ENCODE measurements at places on chromosomes 1 and 21. TPM values are rescaled to one million over a fixed set of nuclear protein-coding genes. Genes with fewer than 3 reads are reported as not detected.

Gene CAMK1G
- 0.83 TPM for total RNA-seq

Gene CLCA4
- total RNA-seq: not detected

Gene PYHIN1
- total RNA-seq: not detected

Gene AHCTF1
- total RNA-seq: 29.0 TPM

Gene ARHGAP30
- total RNA-seq: not detected

Gene MTARC2
- total RNA-seq: 0.56 TPM

Gene FBLIM1
- 43.6 TPM for total RNA-seq

Gene ACTL8
- 0.28 TPM for total RNA-seq

- DNase-seq: peak; percentile 89
These were observed 34.6 kb downstream of the TGFBR3 start for GRCh38 chr1:91851130-91852010.

Gene FCRL2
- not detected for total RNA-seq

- peak; percentile 67 for DNase-seq
These were observed 13.4 kb upstream of the NOS1AP start for GRCh38 chr1:162056043-162056442.

DNA sequence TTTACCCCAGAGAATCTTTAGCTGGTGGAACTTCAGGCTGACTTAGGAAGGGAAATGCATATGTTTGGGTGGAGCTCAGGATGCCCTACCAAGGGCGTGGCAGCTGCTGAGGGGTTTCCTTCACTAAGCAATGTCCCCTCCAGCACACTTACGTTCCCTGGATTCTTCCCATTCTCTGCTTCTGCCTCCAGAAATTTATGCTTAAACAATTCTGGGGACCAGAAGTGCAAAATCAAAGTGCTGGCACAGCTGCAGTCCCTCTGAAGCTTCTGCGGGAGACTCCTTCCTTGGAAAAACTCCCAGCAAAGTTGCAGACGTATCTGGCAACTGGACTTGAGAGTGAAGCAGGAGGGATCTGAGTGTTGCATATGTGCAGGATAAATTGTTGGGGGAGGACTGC lies 402.8 kb downstream of the PCP4 start:
- DNase-seq: no peak

DNA sequence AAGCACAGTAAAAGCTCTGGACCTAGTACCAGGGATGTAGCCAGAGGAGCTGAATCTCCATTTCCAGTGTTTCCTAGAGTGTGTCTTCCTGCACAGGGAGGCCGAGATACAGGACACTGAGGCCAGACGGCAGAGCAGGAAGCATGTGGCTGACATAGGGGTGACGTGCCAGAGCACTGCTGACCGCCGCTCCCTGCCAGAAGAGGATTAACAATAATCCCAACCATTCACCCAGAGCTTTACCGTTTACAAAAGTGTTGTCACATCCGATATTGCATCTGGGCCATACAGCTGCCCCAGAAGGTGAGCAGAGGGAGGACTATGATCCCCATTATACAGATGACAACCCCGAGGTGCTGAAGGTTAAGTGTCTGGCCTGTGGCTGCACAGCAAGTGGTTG lies 5.8 kb upstream of the CLDN19 start:
- no peak for DNase-seq

Gene MTMR11
- total RNA-seq: 1.7 TPM

DNA sequence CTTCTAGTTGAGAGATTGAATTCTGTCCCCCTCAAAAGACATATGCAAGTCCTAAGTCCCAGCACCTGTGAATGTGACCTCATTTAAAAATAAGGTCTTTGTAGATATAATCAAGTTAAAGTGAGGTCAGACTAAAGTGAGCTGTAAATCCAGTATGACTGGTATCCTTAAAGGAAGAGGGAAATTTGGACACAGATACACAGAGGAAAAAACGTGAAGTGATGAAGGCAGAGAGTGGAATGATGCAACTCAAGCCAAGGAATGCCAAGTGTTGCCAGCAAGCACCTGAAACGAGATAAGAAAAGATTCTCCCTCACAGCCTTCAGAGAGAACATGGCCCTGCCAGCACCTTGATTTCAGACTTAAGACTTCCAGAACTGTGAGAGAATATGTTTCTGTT lies 444.7 kb upstream of the VAMP3 start:
- no peak for DNase-seq

Gene C1orf74
- total RNA-seq: 4.3 TPM

DNA sequence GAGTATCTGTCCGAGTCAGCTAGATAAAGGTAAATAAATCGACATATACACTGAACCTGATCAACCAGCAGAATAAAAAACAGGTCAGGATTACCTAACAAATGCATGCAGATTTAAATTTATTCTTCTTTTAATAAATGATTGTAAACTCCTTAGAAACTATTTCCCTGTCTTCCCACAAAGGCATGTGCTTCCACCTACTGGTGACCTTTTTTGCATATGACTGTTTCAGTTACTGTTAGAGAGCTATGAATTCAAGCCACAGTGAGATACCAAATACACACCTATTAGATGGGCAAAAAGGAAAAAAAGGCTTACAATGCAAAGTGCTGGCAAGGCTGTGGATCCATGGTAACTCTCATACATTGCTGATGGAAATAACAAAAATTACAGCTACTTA lies 957.4 kb upstream of the NCAM2 start:
- no peak for DNase-seq

Gene ERICH3
- not detected for total RNA-seq

- peak; percentile 23 for DNase-seq
These were observed 3.9 kb upstream of the POU3F1 start for GRCh38 chr1:38050397-38051078.

- no peak for DNase-seq
These were observed 9.5 kb upstream of the SLC19A2 start for GRCh38 chr1:169495046-169495775.

DNA sequence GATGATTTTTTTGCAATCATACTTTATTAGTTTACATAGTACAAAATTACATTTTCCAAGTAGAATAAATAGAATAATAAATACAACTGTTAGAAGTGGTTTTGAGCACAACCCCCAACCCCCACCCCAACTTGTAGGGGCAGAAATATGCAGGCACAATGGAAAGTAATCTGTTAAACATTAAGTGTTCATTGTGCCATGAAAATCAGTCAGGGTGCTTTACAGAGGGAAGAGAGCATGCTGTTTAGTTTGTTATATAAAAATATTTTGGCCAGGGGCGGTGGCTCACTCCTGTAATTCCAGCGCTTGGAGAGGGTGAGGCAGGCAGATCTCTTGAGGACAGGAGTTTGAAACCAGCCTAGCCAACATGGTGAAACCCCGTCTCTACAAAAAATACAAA lies 2.6 kb downstream of the OR10T2 start:
- no peak for DNase-seq

Gene CRYAA
- total RNA-seq: not detected

Gene OPRD1
- under 0.01 TPM for total RNA-seq

- DNase-seq: peak; percentile 21
These were observed 27.7 kb downstream of the CR1L start for GRCh38 chr1:207672522-207673130.

Gene ORC1
- 9.7 TPM for total RNA-seq

Gene FAM177B
- total RNA-seq: not detected

- DNase-seq: peak; percentile 98
These were observed 296.6 kb downstream of the PTPRC start for GRCh38 chr1:198935306-198935921.

DNA sequence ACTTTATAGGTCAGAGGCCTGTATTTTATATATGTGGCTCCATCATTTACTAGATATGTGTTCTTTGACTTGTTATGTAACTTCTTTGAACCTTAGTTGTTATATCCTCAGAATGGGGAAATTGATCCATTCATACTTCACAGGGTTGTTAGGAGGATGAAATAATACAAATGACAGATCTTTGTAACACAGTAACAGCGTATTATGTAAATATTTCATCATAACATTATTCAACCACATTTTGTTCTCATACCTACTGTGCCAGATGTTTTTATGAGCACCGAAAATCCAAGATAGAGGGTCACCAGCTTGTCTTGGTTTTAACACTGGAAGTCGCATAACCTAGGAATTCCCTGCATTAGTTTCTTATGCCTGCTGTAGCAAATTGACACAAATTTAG lies 3.3 kb downstream of the SUCO start:
- no peak for DNase-seq

DNA sequence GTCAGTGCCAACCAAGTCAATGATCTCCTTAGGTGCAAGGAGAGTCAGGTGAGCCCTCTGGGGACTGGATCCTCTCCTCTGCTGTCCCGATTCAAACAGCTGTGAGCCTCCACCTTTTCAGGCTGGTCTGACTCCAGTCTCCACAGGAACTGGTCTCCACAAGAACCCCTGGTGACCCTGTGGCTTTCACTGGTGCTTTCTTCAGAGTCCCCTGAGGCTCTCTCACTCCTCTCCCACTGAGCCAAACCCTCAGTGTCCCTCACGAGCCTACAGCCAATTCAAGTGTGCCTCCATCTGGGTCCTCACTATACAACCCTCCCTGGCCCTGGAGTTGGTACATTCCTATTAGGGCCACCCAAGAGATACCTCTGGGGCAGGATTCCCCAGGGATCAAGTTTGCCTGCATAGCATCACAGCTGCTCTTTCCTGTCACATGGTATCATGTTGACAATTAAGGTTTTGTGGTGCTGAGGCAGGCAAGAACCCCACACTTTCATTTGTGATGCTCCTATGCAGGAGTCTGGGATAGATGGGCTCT lies 5.2 kb upstream of the NGF start:
- no peak for DNase-seq

Gene OR10J1
- not detected for total RNA-seq

DNA sequence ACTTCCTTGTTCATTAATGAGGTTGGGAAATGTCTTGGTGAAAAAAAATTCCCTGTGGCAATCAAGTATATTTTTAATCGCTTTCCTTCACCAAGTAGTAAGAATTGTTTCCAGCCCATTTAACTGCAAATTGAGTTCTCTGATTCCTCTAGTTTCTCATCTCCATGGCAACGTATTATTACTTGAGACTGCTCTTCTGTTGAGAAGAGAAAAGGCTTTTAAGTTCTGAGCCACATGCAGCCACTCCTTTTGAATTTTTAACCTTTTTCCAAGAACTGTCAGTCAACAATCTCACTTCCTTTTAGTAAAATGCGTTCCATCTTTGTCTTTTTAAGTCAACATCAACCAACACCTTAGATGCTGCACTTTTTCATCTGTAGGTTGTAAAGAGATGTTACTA lies 75.7 kb upstream of the KIAA1614 start:
- DNase-seq: no peak

DNA sequence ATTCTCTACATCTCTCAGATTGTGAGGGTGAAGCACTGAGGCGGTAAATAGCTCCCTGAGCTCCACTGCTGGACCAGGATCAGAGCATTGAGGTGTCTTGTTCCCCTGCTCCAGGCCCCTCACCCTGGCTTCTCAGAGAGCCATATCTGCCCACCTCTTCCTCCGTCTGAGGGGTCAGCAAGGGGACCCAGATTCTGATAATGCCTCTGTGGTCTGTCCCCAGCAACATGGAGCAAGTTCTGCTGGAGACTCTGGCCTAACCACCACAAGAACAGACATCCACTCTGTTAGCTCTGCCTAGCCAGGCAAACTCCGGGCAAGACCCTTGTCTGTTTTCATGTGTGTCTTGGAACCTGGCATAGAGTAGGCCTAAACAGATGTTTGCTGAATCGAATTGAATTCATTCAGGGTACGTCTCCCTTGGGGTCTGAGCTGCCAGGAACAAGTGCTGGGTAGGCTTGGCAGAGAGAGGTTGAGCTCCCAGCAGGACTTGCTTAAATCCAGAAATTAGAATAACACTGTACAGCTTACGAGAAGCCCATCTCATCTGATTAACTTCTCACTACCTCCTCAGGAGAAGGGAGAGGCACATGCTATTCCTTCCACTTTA lies 2.3 kb downstream of the TRAF5 start:
- no peak for DNase-seq

DNA sequence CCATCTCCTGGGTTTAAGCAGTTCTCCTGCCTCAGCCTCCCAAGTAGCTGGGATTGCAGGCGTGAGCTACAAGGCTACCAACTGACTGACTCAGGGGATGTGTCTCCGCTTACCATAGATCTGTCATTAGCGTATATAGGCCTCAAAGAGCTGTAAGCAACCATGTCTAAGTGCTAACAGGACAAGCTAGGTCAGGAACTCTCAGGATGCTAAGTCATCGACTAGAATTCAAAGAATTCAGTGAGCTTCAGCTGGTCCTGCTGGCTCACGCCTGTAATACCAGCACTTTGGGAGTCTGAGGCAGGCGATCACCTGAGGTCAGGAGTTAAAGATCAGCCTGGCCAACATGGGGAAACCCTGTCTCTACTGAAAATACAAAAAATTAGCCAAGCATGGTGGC lies 29.5 kb downstream of the CAPN2 start:
- peak; percentile 77 for DNase-seq

GRCh38 chr1:241518476-241519307 lies 863 bp downstream of the FH start:
- DNase-seq: peak; percentile 25

Data from IMR-90 (cell line).